ENCODE measurements at places on chromosomes 2 and 18.

DNA sequence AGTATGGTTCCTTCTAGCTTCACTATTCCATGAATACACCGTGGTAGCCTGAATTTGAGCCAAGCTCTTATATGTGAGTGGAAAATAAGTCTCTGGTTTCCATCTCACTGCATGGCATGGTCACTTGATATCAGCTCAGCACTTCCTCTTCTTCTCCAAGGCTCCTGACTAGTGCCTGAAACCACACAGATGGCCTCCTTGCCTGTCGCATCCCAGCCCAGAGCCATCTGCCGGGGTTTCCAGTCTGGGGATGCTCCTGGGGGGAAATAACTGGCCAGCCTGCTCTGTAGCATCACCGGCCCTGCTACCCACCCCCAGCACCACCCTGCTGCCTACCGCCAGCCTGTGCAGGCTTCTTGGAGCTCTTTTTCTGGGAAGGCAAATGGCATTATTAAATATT lies 7.7 kb upstream of the MARCHF4 start:
- DNase-seq = no peak

DNA sequence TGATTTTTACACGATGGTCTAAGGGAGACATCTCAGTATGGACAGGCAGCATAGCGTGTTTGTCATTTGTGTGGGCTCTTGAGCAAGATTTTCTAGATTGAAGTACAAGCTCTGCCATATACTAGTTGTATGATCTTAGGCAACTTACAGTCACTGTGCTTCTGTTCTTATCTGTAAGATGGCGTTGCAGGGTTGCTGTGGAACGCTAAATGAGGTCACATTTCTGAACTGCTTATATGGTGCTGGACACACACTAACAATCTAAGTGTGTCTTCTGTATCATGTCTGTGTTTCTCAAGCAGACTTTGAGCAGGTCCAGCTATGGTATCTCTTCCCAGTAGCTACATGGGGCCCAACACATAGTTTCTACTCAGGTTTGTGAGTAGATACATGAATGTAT lies 29.2 kb downstream of the PARD3B start:
- no peak for DNase-seq

GRCh38 chr2:99619151-99619550 lies 129.3 kb upstream of the REV1 start:
- no peak for DNase-seq

- peak; percentile 50 for DNase-seq
Measured at GRCh38 chr2:136052369-136053362, 65.3 kb downstream of the CXCR4 start.

- DNase-seq = no peak
Measured at GRCh38 chr2:86695053-86695691, 24.9 kb upstream of the RMND5A start.

DNA sequence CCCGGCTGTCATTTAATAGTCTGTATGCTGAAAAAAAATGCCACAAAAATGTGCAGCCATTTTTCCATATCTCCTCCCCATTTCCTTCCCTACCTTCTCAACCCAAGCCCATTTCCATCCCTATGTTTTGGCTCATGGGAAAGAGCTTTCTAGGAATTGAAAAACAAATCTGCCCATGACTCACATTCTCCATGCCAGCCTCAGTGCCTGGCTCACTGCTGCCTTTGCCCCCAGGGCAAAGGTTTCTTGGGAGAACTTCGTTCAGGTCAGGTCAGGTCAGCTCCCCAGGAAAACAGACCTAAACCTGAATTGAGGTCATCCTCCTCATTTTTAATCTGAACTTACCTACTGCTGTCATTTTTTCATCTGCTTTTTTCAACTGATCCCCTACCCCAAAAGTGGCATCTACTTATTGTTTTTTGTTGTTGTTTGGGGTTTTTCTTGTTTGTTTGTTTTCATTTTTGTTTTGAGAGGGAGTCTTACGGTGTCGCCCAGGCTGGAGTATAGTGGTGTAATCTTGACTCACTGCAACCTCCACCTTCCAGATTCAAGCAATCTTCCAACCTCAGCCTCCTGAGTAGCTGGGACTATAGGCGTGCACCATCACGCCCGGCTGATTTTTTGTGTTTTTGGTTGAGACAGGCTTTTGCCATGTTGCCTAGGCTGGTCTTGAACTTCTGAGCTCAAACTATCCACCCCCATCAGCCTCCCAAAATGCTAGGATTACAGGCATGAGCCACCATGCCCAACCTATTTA lies 66.7 kb downstream of the FECH start:
- no peak for DNase-seq

DNA sequence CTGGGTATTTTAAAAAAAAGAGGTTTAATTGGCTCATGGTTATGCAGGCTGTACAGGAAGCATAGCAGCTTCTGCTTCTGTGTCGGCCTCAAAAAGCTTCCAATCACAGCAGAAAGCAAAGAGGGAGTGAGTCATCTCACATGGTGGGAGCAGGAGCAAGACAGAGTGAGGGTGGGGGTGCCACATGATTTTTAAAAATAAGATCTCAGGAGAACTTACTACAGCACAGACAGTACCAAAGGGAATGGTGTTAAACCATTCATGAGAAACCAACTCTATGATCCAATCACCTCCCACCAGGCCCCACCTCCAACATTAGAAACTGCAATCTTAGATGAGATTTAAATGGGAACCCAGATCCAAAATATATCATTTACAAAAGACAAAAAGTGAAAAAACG lies 14.6 kb downstream of the ZNF519 start:
- no peak for DNase-seq

- DNase-seq = no peak
Measured at GRCh38 chr2:204840504-204840903, 295.2 kb downstream of the PARD3B start.

- no peak for DNase-seq
Measured at GRCh38 chr2:66665124-66665984, 230.4 kb downstream of the MEIS1 start.

GRCh38 chr2:215928086-215928485 lies 85.3 kb downstream of the MREG start:
- DNase-seq = no peak

- DNase-seq = no peak
Measured at GRCh38 chr2:202193881-202194353, 44.5 kb downstream of the SUMO1 start.

- no peak for DNase-seq
Measured at GRCh38 chr2:126914811-126915500, 16.3 kb downstream of the TEX51 start.

DNA sequence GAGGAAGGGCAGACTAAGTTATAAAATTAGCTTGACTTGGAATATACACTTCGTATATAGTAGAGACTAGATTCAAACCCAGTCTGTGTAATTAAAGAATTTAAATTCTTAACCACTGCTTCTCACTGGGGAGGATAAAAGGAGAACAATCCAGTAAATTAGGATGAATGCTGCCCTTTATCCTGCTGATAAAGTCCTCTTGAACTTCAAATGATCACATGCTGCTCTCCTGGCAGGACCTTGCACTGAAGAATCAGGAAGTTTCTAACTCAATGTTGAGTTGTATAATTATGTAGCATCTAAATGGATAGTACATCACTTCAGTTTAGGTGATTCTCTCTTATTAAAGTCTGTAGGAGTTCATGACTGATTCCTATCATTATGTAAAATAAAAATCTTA lies 1179.7 kb downstream of the DSC3 start:
- no peak for DNase-seq

GRCh38 chr18:75128911-75129716 lies 79.8 kb downstream of the PTGR3 start:
- no peak for DNase-seq

GRCh38 chr2:115292742-115293141 lies 850.3 kb downstream of the DPP10 start:
- no peak for DNase-seq

DNA sequence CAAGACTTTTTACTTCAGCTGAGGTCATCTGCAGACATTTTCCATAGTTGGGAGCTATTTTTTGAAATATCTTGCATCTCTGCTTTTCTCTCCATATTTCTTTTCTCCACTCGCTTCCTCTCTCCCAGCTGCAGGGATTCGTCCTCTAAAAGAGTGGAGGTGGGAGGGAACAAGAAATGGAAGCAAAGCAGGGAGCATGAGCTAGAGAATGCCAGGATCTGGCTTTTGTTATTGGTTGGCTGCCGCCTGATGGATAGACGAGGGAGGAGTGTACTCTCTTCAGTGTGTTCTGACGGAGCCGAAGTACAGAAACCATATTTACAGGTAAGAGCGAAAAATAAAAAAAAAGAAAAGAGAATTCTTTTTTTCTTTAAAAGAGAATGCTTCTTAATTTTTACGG lies at the start of gene CSRNP3:
TSS of gene CSRNP3 (plus strand) at position 282 of the 400 bp plus-strand sequence. CDS start 125,368 bp downstream, outside the sequence.
- DNase-seq = no peak

DNA sequence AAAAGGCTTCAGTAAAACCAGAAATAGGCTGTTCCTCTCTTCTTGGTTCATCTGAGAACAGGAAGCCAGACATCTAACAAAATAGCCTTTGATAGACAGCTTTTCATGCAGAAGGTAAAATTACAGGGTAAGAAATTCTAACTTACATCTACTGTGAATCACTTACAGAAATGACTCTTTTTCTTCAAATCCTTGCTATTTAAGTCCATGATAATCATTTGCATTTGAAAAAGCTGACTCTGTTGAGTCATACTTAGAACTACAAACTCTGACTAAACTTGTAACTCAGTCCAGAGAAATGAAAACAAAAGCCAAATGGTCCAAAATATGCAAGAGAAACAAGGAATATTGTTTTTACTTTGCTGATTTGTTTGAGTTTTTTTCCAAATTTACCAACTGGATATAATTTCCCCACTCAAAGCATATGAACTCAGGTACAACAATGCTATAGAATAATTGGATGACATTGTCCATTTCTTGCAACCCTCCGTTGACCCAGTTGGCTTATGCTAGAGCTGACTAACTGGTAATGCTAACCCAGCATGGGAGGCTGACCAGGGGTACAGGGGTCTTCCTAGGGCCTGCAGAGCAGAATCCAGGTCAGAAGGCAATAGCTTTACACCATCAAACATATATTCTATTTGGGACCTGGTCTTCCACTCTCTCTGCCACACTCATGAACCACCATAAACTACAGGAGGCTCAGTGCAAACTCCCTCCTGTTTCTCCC lies 18.8 kb upstream of the MREG start:
- DNase-seq = no peak
